Activated CD4-positive, alpha-beta memory T cell treated with anti-CD3 and anti-CD28 coated beads, Interleukin-2, amount 10 ng/mL, durations not matched to agents 7 days and 5 days (primary cell): ENCODE measurements at places on chromosomes 7 and 10.

DNA sequence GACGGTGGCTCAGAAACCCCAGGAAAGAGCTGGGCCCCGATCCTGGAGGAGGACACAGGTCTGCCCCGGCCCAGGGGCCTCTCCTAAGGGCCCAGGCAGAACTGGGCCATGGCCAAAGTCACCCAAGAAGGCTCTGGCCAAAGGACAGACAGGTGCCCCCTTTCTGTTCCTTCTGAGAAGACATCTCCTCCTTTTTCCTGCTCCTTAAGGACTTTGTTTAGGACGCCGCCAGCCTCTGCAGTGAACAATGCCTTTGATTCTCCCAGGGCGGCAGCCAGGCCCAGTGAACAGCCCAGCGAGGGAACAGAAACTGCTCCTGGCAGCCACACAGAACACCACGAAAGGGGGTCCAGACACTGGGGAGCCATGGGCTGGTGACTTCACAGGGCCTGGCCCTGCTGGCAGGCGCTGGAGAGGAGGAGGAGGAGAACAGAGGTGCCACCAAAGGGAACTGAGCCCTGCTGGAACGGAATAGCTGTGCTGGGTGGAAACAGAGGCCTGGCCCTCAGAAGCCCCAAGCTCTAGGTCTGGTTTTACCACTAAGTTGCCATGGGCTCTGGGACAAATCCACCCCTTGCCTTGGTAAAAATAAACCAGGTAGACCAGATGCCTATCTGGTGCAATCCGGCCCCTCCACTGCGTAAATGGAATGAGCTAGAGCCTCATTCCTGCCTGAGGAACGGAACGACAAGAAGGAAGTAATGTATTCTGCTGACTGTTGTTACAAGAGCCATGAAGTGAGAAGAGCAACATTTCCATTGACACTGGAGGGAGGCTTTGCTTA, 163.3 kb upstream of the RHEB start:
- no peaks in the 10 kb centered on the region for H3K27me3 ChIP-seq
- no peaks in the 10 kb centered on the region for H3K36me3 ChIP-seq
- DNase-seq, result no peak
- H3K4me3 ChIP-seq, result no peak overlapping the region

GRCh38 chr10:121610798-121611323, 12.6 kb upstream of the FGFR2 start:
- no peak overlapping the region for H3K27ac ChIP-seq
- H3K4me3 ChIP-seq, result no peak overlapping the region
- H3K36me3 ChIP-seq, result no peaks in the 10 kb centered on the region
- no peak for DNase-seq
- no peaks in the 10 kb centered on the region for H3K4me1 ChIP-seq

DNA sequence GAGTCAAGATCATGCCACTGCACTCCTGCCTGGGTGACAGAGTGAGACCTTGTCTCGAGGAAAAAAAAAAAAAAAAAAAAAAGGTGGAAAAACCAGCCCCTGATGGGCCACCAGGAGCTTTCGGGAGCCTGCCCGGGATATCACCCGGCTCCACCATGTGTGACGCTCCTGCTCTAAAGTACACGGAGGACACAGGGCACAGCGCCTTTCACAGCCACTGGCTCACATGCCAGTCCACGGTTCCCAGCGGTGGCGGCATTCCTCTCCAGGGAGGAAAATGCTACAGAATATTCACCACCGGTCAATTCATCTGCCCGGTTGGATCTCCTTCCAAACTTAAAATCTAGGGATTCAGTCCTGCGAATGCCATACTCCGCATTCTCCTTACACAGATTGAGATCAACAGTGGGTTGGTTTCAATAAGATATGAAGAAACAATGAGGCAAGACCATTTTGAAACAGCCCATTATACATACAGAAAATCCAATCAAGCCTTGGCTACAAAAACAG, 81.2 kb downstream of the CTBP2 start:
- H3K4me3 ChIP-seq, result no peak overlapping the region
- no peak overlapping the region for H3K27ac ChIP-seq
- no peaks in the 10 kb centered on the region for H3K4me1 ChIP-seq
- no peak for DNase-seq

- DNase-seq, result no peak
- no peaks in the 10 kb centered on the region for H3K4me1 ChIP-seq
- no peaks in the 10 kb centered on the region for H3K27me3 ChIP-seq
- H3K4me3 ChIP-seq, result no peak overlapping the region
Measured at GRCh38 chr10:125955766-125956165, 59.4 kb downstream of the FANK1 start.

GRCh38 chr7:79684384-79684783, 230.9 kb upstream of the MAGI2 start:
- H3K4me3 ChIP-seq, result no peak overlapping the region
- H3K4me1 ChIP-seq, result no peaks in the 10 kb centered on the region
- no peak overlapping the region for H3K27ac ChIP-seq
- no peaks in the 10 kb centered on the region for H3K36me3 ChIP-seq

- H3K4me3 ChIP-seq, result no peak overlapping the region
- peaks cover 16% of the 10 kb centered on the region for H3K4me1 ChIP-seq
- no peak for DNase-seq
- no peaks in the 10 kb centered on the region for H3K27me3 ChIP-seq
- H3K27ac ChIP-seq, result no peak overlapping the region
- H3K36me3 ChIP-seq, result peaks cover 64% of the 10 kb centered on the region
Measured at GRCh38 chr10:110897184-110897583, 21.8 kb downstream of the BBIP1 start.

GRCh38 chr7:40135317-40135610, 459 bp downstream of the SUGCT start:
- H3K4me1 ChIP-seq, result peaks cover 21% of the 10 kb centered on the region
- H3K36me3 ChIP-seq, result peaks cover 4% of the 10 kb centered on the region
- no peak overlapping the region for H3K27ac ChIP-seq
- peaks cover 6% of the 10 kb centered on the region for H3K27me3 ChIP-seq
- no peak for DNase-seq
- H3K4me3 ChIP-seq, result peak overlapping the region; percentile 63

- peaks cover 4% of the 10 kb centered on the region for H3K27me3 ChIP-seq
- H3K36me3 ChIP-seq, result no peaks in the 10 kb centered on the region
- no peak for DNase-seq
Measured at GRCh38 chr7:13078105-13078504, 390.7 kb downstream of the ARL4A start.

- no peak overlapping the region for H3K4me3 ChIP-seq
- H3K27ac ChIP-seq, result no peak overlapping the region
- no peaks in the 10 kb centered on the region for H3K4me1 ChIP-seq
- H3K27me3 ChIP-seq, result peaks cover 18% of the 10 kb centered on the region
Measured at GRCh38 chr7:32594965-32595490, 99.7 kb downstream of the AVL9 start.

DNA sequence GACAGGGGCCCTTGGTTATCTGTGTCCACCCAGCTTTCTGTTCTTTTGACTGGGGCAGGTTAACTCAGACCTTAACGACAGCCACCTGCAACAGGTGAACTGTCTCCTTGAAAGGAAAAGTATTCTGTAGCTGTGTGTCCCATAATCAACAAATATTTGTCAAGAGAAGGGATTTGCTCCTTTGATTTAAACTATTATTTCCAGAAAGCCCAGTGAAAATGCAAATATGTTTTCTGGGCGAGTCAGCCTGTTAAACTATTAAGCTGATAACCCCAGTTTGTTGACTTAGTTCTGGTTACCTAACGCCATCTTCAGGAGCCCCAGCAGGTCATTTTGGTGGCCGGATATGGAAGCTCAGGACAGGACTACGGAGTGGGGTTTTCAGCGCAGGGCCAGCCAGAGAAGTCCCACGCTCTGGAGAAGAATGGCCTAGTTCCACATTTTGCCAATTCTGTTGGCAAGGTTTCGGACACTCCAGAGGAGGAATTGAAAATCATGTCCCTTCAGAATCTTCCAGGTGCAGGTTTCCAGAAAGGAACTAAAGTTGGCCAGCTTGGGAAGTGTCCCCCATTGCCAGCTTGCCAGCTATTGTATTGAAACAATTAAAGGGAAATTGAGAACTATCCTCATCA, 54.5 kb downstream of the ADRA2A start:
- H3K4me3 ChIP-seq, result no peak overlapping the region
- H3K27ac ChIP-seq, result no peak overlapping the region
- DNase-seq, result no peak
- H3K27me3 ChIP-seq, result peaks cover 25% of the 10 kb centered on the region
- no peaks in the 10 kb centered on the region for H3K36me3 ChIP-seq
- H3K4me1 ChIP-seq, result no peaks in the 10 kb centered on the region

DNA sequence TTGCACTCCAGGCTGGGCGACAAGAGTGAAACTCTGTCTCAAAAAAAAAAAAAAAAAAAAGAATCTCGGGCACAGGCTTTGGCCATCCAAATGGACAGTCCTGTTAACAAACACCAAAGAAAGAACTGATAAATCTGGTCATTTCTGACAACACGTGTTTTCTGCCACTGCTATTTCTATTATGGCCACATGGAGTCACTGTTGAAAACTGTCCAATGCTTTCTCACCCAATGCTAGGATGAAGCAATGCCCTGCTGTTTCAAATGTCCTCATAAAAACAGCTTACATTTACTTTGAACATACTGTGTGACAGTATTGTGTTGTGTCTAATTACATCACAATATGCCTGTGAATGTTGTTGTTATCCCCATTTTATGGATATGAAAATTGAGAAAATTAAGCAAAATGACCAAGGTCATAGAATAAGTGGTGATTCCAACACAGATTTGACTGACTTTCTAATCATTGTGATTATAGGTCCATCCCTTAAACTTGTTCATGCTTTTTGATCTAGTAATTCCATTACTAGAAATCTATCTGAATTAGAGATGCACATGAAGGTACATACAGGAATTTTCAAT, 19.9 kb upstream of the MAP3K8 start:
- no peaks in the 10 kb centered on the region for H3K27me3 ChIP-seq
- H3K27ac ChIP-seq, result no peak overlapping the region
- H3K36me3 ChIP-seq, result no peaks in the 10 kb centered on the region
- peaks cover 42% of the 10 kb centered on the region for H3K4me1 ChIP-seq
- no peak overlapping the region for H3K4me3 ChIP-seq

DNA sequence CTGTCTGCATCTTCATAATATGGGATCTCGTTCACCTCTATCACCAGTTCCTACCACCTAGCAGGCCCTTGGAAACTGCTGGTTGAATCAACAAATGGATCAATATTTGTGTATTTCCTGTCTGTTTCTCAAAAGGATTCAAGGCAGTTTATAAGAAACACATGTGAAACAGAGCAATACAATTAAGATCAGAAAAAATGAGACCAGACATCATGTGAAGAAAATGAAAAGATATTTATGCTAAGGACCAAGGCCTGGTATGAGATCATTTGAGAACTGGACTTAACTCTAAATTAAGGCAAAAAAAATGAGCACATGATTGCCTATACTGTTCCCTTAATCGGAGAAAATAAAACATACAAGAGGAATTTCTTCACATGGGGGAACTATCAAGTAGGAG, 589.0 kb downstream of the SUGCT start:
- no peak overlapping the region for H3K27ac ChIP-seq
- DNase-seq, result no peak
- no peaks in the 10 kb centered on the region for H3K4me1 ChIP-seq
- H3K36me3 ChIP-seq, result no peaks in the 10 kb centered on the region
- no peaks in the 10 kb centered on the region for H3K27me3 ChIP-seq
- no peak overlapping the region for H3K4me3 ChIP-seq

GRCh38 chr10:109851616-109852474, 71.5 kb downstream of the XPNPEP1 start:
- no peak for DNase-seq
- no peak overlapping the region for H3K4me3 ChIP-seq
- H3K27ac ChIP-seq, result no peak overlapping the region

- no peak overlapping the region for H3K27ac ChIP-seq
- H3K4me1 ChIP-seq, result peaks cover 3% of the 10 kb centered on the region
- no peak for DNase-seq
- no peak overlapping the region for H3K4me3 ChIP-seq
- no peaks in the 10 kb centered on the region for H3K27me3 ChIP-seq
Measured at GRCh38 chr7:131346885-131347592, 19.4 kb downstream of the MKLN1 start.

GRCh38 chr10:1272079-1272776, 216.0 kb downstream of the WDR37 start:
- H3K36me3 ChIP-seq, result no peaks in the 10 kb centered on the region
- no peak overlapping the region for H3K4me3 ChIP-seq
- no peak overlapping the region for H3K27ac ChIP-seq

GRCh38 chr7:44796504-44797328, at the start of gene PPIA:
Gene PPIA, plus strand, starts transcription at chr7:44796681. Its CDS starts 44 bp downstream, at chr7:44796725.
- H3K4me3 ChIP-seq, result peak within 1 kb of the TSS; percentile 81
- no peaks in the 10 kb centered on the region for H3K27me3 ChIP-seq
- H3K27ac ChIP-seq, result peak within 1 kb of the TSS; percentile 93
- H3K4me1 ChIP-seq, result peaks cover 40% of the 10 kb centered on the region
- peaks cover 43% of the 10 kb centered on the region for H3K36me3 ChIP-seq
- peak; percentile 99 for DNase-seq

GRCh38 chr10:123622381-123622780, 43.8 kb upstream of the GPR26 start:
- no peaks in the 10 kb centered on the region for H3K36me3 ChIP-seq
- no peaks in the 10 kb centered on the region for H3K4me1 ChIP-seq
- DNase-seq, result no peak

- DNase-seq, result no peak
- H3K36me3 ChIP-seq, result no peaks in the 10 kb centered on the region
- H3K4me3 ChIP-seq, result no peak overlapping the region
- H3K27me3 ChIP-seq, result peaks cover 5% of the 10 kb centered on the region
- no peak overlapping the region for H3K27ac ChIP-seq
Measured at GRCh38 chr10:95303535-95303934, 12.7 kb upstream of the PDLIM1 start.

- H3K4me1 ChIP-seq, result no peaks in the 10 kb centered on the region
- H3K36me3 ChIP-seq, result no peaks in the 10 kb centered on the region
- peaks cover 4% of the 10 kb centered on the region for H3K27me3 ChIP-seq
- no peak for DNase-seq
- H3K4me3 ChIP-seq, result no peak overlapping the region
Measured at GRCh38 chr7:123847868-123848267, 2.9 kb downstream of the HYAL4 start.

DNA sequence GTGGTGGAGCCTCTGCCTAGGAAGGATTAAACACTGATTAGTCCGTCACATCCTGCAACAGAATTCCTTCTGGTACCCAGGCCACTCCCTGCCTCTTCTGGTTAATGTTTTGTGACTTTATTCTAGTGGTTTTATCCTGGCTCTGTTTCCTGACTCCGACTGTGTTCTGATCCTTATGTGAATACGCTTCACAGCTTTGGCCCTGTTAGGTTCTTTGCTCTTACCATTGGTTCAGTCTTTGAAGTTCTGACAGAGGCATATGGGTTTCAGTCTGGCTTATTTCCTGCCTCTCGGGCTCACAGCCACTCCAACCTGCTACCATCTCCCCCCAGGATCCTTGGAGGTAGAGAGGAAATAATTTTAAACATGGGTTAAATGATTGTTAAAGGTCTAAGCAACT, 23.2 kb upstream of the FGL2 start:
- peaks cover 10% of the 10 kb centered on the region for H3K36me3 ChIP-seq
- H3K4me3 ChIP-seq, result no peak overlapping the region
- H3K27me3 ChIP-seq, result no peaks in the 10 kb centered on the region
- no peak for DNase-seq
- H3K4me1 ChIP-seq, result peaks cover 3% of the 10 kb centered on the region
- H3K27ac ChIP-seq, result no peak overlapping the region
